ENCODE measurements at places on chromosomes 1 and 21. TPM values are rescaled to one million over a fixed set of nuclear protein-coding genes. Genes with fewer than 3 reads are reported as not detected.

DNA sequence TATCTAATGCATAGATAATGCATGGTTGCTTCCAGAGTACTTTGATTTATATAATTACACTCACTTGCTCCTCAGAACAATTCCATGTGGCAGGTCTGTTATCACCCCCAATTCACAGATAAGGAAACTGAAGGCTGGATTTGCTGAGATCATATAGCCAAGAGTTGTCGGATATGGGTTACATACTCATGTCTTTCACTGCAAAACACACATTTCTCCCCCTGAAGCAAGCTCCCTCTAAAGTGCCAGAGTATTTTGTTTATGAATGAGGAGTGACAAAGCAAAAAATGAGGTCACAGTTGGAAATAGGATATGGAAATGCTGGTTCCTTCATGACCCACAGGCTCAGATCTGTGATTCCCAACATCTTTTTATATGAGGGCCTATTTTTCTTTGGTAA, 134.2 kb downstream of the ROR1 start:
- no peak for DNase-seq

The LCE6A gene
- total RNA-seq = not detected

The KRTAP12-2 gene
- total RNA-seq = not detected

The SPATA45 gene
- not detected for total RNA-seq

The LCE1C gene
- total RNA-seq = not detected

The CLK2 gene
- 24.5 TPM for total RNA-seq

The ZNF593OS gene
- not detected for total RNA-seq

GRCh38 chr1:195188821-195189220, 1419.4 kb downstream of the KCNT2 start:
- DNase-seq = no peak

DNA sequence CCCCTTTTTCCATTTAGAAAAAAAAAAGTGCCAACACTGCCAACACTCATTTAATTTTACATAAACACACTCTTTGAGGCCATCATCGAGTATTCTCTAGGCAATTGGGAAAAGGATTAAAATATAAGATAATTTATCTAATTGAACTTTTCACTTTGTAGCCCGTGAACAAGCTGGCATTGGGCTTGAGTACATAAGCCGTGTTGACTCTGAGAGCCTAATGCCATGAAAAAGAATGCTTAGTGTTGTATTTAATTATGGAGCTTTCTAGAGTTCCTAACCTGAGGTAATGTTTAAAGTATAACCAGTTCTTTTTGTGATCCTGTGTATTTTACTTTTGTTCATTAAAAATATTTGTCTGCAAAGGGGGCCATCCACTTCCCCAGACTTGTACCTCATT, 193.8 kb downstream of the LYPLAL1 start:
- no peak for DNase-seq

GRCh38 chr1:110337704-110338308, 1.4 kb upstream of the RBM15 start:
- peak; percentile 49 for DNase-seq

DNA sequence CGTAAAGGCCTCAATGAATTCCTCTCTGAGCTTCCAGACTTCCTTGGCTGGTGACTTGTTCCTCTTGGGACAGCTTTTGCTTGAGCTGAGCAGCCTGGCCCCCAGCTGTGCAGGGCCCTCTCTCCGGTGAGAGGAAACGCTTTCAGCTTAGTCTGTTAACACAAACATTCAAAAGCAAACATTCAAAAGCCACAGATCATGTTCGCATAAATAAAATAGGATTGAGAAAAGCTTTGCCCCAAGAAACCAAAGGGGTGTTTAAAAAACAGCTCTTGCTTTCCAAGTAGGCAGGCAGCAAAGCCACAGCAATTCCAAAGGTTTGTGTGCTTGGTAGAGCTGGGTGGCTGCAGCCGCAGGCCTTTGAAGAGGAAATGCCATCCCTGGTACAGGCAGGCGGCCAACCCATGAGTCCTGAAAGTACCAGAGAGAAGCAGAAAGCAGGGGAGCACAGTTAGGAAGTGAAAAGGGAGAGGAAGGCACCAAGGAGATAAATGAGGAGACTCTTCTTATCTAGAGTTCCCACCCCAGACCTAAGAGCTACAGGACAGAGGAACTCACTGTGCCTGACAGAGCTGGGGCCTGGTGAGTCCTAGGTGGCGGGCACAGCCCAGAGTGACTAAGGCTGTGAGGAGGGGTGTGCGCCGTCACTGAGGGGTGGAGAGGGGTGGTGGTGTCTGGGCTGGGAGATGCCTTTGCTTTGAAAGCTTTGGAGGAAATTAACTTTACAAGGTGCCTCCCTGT, 48.4 kb downstream of the CCN1 start:
- peak; percentile 72 for DNase-seq

DNA sequence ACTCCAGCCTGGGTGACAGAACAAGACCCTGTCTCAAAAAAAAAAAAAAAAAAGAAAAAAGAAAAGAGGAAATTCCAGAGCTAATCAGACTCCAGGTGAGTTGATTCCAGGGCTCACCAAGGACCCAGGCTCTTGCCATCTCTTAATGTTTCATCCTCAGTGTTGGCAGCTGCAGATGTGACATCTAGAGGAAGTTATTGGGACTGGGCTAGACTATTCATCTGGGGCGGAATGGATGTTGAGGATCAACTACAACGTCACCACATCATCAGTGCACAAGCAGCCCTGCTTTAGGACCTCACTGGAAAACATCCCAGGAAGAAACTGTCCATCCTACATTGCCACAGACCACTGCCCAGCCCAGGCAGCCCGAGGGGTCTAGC, 28.6 kb upstream of the PARP1 start:
- DNase-seq = no peak

DNA sequence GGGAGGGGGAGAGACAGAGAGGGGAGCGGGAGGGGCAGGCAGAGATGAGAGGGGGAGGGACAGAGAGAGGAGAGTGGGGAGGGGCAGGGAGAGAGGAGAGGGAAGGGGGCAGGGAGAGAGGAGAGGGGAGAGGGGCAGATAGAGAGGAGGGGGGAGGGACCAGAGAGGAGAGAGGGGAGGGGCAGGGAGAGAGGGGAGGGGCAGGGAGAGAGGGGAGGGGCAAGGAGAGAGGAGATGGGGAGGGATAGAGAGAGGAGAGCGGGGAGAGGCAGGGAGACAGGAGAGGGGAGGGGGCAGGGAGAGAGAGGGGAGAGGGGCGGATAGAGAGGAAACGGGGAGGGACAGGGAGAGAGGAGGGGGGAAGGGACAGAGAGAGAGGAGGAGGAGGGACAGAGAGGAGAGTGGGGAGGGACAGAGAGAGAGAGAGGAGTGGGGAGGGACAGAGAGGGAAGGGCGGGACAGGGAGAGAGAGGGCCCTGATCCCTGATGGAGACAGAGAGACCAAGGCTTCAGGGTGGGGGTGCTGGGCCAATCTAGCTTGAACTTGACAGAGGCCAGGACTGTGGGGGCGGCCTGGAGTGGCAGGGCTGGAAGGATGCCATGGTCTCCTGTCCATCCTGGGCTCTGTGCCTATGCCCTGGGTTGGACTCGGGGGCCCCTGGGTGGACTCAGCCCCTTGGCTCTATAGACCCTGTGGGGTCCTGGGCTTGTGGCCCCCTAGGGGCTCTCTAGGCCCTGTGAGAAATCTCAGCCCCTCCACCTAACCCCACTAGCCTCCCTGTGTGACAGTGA, 43.6 kb downstream of the DMRTB1 start:
- no peak for DNase-seq

DNA sequence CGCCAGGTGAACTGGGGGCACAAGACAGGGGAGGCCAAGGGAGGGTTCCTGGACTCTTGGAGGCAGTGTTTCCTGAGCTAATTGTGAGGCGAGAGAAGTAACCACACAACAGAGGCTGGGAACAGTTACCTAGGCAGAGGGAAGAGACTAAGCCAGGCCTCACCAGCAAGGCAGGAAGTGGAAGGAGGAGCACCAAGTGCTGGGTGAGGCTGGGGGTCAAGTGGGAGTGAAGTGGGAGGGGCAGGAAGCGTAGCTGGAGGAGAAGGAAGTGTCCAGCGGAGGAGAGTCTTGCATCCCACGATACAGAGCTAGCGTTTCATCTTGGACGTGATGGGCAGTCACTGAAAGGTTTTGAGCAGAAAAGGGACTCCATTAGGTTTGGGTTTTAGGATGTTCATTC, 48.3 kb upstream of the CAPZB start:
- peak; percentile 19 for DNase-seq

- DNase-seq = peak; percentile 44
Measured at GRCh38 chr1:10755970-10756521, 40.4 kb downstream of the CASZ1 start.

DNA sequence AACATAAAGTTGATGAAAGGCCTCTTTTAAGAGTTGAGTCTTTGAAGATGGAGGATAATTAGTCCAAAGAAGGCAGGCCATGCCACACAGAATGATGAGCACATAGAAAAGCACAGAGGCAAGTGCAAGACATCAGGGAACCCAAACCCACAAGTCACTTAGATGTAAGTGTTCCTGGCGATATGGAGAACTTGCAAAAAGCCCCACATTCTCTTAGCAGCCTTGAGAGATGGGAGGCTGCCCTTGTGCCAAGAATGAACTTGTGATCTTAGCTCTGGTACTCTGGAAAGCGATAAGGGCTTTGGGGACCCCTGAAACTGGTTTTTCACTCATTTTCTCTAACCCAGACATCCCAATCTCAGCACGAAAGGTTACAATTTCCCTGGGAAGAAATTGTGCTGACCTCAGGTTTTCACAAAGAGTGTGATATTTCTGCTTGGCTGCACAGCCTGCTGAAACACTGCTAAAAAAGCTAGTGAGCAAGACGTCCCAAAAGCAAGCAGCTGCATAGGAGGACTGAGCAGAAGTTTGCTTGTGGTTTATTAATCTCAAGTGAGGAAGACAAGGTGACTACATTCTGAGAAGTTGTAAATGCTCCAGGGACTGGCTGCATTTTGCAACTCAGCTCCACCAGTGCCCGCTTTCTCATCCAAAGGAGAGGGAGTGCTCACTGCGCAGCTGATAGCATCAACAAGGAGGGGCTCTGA, 496.9 kb upstream of the CAMK1G start:
- no peak for DNase-seq

The FNDC5 gene
- total RNA-seq = 0.88 TPM

DNA sequence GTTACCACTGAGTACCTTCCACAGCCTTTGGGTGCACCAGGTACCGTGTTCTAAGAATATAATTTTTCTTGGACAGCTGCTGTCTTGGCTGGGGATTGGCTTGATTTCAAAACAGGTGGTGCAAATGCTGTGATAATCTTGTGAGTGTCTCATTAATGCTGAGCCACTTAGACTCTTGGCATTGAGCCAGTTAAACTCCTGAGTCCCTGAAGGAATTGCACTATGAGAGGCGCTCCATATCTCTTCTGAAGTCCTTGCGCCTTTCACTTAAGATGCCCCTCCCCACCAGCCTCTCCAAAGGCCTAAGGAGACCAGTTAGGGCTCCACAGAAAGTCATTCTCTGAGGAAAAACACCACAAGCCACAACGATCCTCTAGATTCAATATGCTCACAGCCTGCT, 51.0 kb downstream of the BACH1 start:
- no peak for DNase-seq

DNA sequence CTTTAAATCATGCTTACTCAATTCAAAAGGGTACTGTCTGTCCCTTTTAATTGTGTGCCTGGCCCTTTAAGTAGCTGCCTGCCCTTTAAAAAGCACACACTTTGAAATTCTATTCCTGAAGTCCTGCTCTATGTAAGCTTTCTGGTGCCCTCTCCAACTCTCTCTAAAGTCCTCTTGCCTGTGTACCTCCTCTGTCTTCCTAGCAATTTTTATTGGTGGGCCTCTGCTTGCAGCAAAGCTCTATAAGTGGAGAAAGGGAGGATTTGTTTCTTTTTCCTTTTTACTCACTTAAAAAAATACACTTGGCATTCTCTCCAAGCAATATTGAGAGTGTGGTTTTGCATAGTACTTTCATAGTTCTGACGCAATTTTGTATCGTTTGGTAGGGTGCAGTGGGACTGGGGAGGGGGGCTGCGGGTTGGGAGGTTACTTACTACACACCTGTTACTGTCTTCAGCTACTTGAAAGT, 135.4 kb downstream of the LMO4 start:
- no peak for DNase-seq

The MXRA8 gene
- total RNA-seq = 0.56 TPM

The PTGFR gene
- total RNA-seq = 0.34 TPM

DNA sequence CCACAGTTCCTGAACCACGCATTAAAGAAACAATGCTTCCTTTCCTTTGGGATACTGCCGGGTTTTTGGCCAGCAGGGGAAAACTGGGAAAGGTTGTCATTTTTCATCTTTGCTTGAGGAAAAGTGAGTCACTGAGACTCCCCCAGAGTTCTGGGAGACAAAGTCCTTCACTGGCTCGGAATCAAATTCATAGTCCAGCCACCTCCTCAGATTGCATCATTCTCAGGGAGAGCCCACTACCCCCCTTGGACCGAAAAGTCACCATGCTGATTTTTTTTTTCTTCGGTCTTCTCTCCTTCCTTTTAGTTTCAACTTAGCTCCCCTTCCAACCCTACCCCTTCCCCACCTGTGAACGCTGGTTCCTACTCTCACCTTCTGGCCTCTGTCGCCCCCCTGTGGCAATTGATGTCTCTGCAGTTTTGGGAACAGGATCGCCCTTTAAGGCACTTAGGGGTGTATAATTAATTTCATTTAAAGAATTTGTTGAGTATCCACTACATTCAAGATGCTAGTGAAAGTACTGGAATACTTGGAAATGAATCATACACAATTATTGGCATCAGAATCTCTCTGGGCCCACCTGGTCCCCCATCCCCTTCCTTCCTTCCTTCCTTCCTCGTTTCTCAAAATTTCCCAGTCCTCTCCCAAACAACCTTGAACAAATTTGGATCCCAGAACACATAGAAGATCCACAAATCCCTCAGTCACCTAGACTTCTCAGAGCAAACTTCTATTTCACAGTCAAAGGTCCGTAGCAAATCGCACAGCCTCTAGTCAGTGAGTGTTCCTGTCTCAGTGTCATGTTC, 6.9 kb downstream of the ACKR1 start:
- peak; percentile 60 for DNase-seq

- DNase-seq = peak; percentile 64
Measured at GRCh38 chr1:198669023-198669698, 30.3 kb downstream of the PTPRC start.

The OSCP1 gene
- total RNA-seq = 3.5 TPM

DNA sequence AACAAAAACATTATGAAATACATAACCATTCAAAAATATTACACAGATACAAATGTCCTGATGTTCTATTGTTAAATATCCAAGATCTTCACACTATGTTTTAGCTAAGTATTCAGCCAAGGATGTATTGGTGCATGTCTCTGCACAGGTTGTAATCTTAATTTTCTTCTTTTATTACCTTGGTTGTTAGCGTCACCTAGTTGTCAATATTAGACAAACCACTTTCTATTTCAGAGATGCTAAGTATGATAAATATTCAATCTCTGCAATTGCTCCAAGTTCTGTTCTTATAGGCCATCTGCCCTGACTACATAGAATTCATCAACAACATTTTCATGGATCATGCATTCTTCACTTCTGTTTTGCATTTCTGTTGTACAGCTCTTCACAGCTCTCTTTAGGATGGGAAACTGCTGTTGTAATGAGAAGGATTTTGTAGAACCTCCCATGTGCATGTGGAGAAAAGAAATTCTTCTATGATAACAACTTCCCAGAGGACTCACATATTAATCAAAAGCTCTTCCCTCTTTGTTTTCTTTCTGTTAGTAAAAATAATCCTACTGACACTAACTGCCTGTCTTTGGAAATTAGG, 380.1 kb downstream of the NUF2 start:
- no peak for DNase-seq

GRCh38 chr1:7223334-7224080, 438.3 kb downstream of the CAMTA1 start:
- no peak for DNase-seq

- DNase-seq = no peak
Measured at GRCh38 chr1:25100151-25100833, 132.0 kb downstream of the SYF2 start.

Measured in dermis blood vessel endothelial cell (primary cell).